Islet precursor cell (in vitro differentiated cells): ENCODE measurements at places on chromosomes 7 and 10.
A peak's percentile ranks its signal among the peaks of the same experiment; 100 is the strongest.

GRCh38 chr10:129116371-129116770 lies 350.7 kb upstream of the MGMT start:
- DNase-seq, result no peak

- DNase-seq, result no peak
These were observed 143.1 kb upstream of the CAV2 start for GRCh38 chr7:116356333-116356965.

DNA sequence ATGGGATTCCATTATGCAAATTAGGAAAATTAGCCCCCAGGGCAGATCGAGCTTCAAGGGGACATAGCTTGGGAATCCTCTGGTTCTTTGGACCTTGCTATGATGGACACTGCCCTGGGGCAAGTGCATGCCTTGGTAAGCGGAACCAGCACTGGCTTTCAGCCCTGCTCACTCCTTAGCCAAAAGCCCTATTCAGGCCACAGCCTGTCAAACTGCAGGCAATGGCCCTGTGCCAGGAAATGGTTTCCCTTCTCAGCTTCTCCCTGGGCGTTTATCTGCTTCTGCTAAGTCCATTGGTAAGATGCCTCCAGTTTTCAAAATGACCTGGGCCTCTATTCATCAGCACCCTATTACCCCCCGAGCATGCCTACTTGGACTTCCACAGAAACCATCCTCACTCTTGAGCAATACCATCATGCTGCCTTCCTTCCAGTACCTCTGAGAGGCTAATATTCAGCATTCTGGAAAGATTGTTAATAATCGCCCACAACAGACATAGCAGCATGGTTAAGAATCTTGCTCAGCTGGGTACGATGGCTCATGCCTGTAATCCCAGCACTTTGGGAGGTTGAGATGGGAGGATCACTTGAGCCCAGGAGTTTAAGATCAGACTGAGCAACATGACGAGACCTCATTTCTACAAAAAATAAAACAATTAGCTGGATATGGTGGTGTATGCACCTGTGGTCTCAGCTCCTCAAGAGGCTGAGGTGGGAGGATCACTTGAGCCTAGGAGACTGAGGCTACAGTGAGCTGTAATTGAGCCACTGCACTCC lies 918.6 kb upstream of the AUTS2 start:
- DNase-seq, result peak; percentile 56

GRCh38 chr7:129835569-129835968 lies 117.2 kb downstream of the UBE2H start:
- no peak for DNase-seq

DNA sequence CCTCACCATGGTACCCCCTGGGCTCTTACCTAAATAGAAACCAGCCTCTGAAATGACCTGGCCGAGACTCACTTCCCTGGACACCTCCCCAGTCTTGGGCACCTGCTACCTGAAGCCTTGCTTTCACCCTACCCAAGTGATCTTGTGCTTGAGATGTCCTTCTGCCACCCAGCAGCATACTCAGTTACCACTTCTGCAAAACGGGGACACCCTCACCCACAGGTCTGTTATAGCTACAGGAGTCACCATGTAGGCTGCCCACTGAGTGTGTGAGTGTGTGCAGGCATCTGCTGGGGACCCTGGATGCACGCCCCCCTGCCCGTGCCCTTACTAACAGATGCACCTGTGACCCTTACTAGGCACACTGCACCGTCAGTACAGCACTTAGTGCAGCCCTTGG lies 94.8 kb upstream of the PPIF start:
- no peak for DNase-seq

- DNase-seq, result no peak
These were observed 27.1 kb upstream of the ZNF107 start for GRCh38 chr7:64638822-64639221.

DNA sequence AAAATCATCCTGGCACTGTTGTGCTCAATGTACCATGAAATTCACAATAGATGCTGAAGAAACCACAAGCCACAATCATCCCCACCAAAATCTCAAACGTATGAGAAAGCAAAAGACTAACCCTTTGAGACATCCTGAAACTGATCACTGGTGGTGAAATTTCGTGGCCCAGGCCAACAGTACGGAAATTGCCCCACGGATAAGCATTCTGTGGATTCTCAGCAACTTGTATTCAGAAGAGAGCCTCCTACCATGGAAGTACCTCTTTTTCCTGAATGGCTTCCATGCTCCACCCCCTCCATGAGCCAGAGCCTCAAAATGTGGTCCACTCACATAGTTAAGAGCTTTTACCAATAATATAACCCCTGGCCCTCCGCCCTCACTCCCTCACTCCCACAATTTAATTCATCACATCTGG lies 163.9 kb upstream of the AUTS2 start:
- no peak for DNase-seq

DNA sequence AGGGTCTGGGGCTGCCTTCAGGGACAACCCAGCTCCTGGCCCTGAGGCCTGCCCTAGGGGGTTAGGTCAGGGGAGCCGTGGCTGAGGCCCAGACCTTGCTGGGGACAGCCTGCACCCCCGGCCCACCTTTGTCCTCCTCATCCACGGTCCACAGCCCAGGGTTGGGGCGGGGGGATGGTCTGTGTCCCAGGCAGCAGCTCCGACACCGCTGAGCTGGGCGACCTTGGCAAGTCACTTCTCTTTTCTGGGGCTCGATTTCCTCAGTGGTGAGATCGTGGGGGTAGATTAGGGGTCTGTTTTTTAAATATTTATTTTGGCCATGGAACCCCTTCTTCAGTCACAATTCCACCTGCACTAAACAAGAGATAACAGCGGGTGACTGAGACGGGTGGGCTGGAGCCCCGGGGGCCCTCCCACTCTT lies 30.9 kb downstream of the DNAJB12 start:
- DNase-seq, result no peak

GRCh38 chr10:117363028-117363427 lies 12.2 kb downstream of the PDZD8 start:
- no peak for DNase-seq

DNA sequence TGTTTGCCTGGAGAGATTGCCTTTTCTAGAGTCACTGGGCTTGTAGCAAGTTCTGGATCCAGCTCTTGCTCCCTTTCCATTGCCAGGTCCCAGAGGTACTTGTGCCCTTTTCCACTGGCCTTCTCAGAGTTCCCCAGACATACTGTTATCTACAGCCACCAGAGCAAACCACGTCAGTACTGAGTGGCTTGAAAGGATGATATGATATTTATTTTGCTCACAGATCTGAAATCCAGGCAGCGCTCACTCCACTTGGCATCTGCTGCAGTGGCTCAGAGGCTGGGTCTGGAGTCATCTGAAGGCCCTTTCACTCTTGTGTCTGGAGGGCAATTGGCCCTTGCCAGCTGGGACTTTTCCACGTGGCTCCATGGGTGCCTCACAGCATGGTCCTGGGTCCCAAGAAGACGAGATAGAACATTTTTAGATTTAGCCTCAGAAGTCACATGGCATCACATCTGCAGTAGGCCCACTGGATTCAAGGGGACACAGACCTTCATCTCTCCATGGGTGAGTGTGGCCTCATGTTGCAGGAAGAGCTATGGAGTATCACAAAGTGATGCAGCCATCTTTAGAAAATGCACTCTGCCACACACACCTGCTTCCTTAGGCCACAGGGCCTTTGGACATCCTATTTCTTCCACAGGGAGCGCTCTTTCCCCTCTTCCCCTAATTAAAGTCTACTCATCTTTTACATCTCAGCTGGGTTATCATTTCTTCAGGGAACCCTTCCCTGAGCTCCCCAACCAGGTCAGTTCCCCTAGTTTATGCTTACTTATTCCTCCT lies 22.9 kb upstream of the TCF7L2 start:
- DNase-seq, result peak; percentile 18

DNA sequence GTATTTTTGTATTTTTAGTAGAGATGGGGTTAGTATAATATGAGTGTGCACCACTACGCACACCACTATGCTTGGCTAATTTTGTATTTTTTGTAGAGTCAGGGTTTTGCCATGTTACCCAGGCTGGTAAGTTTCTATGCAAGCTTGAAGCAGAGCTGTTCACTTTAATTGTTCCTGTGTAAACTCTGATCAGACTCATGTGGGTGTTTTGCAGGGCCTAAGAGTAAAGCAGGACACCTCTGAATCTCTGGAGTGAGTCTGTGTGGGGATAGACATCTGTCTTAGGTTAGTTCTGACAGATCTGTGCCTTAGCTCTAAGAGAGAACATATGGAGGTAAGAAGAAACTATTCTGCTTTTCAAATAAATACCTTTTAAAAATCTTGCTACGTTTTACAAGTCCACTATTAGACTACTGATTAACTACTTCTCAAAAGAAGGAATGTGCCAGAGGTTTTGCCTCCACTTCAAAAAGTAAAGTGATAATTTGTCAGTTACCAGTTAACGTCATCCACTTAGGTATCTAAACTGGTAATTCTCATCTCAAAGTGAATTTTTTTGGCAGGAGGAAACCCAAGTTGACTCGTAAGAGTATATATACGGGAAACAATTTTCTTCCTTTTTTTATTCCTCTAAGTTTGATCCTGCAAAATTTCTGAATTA lies 1.1 kb downstream of the COL17A1 start:
- DNase-seq, result no peak

DNA sequence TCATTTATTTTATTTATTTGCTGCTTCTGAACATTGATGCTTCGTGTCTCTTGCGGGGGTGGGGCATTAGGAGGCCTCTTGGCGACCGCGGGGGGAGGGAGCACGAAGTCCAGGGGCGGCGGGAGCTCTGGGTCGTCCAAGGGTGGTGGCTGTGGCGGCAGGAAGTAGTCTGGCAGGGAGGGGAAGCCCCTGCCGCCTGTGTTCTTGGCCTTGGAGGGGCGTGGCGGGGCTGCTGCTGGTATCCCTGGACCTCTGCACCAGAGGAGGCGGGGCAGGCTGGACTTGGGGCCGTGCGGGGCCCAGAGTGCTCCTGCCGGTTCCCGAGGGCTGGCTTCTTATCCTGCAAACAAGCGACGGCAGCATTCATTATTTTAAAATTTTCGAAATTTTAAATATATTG lies 70.5 kb upstream of the ABI1 start:
- peak; percentile 80 for DNase-seq

- peak; percentile 12 for DNase-seq
These were observed 19.4 kb upstream of the TMEM72 start for GRCh38 chr10:44891721-44892120.

GRCh38 chr7:36138209-36138608 lies 14.8 kb upstream of the EEPD1 start:
- DNase-seq, result no peak

- DNase-seq, result no peak
These were observed 72.2 kb downstream of the CACUL1 start for GRCh38 chr10:118682533-118682932.

DNA sequence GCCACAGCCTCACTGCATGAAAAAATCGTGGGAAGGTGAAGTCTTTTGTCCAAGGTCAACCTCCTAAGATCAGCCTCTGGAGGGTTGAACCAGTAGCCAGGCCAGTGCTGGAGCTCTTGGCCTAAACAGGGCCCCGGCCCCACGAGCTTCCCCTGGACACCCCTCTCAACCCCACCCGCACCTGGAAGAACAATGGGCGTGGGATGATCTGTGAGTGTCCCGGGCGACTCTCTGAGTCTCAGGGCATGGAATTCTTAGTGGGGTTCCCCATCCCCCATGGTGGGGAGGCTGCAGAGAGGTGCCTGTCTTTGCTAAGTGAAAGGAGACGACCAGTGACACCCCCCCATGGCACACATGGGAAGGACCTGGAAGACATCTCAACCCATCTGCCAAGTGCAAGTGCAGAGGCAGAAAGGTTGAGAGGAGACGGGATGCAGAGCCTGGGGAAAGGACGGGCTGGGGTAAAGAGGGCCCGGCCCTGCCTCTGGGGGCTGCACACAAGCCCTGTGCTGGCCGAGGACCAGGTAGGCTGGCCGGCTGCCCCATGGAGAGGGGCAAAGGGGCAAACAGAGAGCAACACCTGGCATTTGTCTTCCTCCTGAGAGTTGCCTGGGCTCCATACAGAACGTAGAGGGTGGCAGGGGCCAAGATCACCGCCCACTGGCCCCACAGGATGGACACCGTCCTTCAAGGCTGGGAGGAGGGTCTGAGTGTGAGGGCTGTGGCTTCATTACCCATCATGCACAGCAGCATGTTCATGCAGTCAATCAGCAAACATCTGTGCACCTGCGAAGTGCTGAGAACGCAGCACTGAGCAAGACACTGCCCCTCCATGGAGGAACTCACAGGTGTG lies 163.0 kb upstream of the PPP2R2D start:
- peak; percentile 19 for DNase-seq
